Activated T-helper 17 cell treated with anti-CD3 and anti-CD28 coated beads, Interleukin-2, amount 50 U/mL, for 72 hours (primary cell): ENCODE measurements at places on chromosomes 1 and 21.

GRCh38 chr1:223878598-223879325 is 33.0 kb upstream of the TP53BP2 start:
- ATAC-seq, result no peak

DNA sequence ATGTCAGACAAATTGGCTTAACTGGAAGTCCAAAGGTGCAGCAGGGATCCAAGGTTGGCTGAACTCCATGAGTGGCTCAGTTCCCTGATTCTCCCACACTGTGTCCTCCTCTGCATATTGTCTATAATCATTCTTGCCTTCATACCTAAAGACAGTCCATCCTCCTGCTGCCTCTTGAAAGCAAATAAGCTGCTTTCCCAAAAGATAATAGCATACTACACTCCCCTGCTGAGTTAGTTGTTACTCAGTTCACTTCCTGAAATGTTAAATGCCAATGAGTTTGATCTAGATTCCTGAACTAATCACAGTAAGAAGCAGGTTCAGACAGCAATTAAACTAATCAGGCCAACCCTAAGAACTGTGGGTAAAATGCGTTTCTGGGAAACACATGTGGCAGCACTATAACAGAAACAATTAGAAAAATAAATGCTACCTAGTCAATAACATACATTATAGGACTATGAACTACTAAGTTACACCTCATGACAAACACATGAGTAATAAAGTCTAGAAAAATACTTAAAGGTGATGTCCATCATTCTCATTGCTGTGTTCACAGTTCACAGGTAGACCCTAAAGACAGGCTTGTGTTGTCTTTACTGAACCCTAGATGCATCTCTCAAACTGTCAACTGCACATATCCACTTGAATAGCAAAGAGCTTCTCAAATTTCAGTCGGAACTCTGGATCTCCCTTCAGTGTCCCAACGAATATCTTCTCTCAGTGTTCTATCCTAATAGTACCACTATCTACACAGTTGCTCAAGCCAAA is 50.8 kb upstream of the BOLA1 start:
- ATAC-seq, result no peak

GRCh38 chr21:41770901-41771624 is 4.2 kb upstream of the RIPK4 start:
- no peak for ATAC-seq

DNA sequence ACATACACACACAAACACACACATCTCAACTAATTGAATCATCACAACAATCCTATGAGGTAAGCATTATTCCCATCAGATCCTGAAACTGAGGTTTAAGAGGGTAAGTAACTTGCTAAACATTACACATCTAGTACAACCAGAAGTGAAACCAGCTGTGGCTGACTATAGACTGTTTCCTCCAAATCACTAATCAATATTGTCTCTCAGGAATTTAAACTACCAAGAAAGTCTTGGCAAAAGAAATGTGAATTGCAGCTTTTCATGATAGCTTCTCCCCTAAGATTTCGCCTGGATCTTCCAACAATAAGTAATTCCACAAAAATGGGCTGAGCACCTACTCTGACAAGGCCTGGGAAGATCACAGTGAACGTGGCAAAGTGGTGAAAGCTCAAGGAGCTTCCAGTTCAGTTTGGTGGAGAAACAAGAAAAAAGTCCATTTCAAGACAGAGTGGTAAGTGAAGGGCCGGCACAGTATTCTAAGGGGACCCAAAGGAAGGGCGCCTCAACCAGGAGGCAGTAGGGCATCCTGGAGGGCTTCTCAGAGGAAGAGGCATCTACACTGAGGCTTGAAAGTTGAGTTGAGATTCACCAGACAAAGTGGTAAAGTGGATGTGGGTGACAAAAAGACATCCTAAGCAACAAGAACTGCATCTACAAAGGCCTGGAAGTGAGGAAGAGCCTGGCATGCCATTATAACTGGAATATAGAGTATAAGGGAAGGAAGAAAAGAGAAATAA is 22.1 kb downstream of the LRRC52 start:
- ATAC-seq, result no peak

DNA sequence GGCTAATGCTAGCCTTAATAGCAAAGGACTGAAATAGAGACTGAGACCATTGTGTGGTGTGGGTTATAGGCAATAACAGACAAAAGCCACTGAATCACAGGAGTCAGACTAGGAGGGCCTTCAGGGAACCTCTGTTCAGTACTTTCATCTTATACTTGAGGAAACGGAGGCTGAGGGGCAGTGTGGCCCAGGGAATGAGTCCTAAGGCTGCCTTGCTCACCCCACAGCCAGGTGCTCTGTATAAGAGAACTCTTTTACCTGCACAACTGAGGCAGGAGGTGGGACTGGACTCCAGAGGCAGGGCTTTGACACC is 2.7 kb downstream of the SMPDL3B start:
- no peak for ATAC-seq

DNA sequence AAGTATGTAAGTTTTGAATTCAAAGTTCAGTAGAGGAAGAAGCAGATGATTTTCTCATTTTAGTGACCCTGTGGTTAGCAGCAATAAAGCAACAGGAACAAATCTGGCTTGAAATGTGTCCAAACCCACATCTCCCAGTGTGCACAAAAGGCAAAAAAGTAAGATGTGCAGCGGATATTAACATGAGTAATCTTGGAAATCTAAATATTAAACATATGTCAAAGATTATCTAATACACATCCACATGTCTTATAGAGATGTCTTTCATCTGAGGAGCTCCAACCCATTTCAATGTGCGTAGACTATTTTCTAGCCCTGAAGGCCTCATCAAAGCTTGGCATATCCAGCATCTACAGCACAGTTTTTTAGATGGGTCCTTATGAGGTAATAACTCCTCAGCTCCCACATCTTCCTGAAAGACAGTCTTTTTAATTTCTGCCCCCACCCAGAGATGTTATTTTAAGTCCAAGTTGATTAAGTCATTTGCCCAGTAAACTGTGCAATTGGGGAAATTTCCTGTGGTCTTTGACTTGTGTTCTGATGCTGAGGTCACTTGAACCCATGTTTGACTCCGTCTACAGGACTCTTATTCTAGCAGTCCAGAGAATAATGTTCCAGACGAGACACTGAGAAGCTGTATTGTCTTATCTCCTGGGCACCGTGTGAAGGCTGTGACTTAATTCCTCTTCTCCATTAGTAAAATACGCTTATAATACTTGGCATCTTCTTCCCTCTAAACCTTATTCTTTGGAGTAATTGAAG is 73.7 kb downstream of the LMO4 start:
- no peak for ATAC-seq
